ENCODE measurements at places on chromosomes 11 and 22.

GRCh38 chr22:19291218-19291579, 320 bp downstream of the CLTCL1 start:
- DNase-seq, result no peak

DNA sequence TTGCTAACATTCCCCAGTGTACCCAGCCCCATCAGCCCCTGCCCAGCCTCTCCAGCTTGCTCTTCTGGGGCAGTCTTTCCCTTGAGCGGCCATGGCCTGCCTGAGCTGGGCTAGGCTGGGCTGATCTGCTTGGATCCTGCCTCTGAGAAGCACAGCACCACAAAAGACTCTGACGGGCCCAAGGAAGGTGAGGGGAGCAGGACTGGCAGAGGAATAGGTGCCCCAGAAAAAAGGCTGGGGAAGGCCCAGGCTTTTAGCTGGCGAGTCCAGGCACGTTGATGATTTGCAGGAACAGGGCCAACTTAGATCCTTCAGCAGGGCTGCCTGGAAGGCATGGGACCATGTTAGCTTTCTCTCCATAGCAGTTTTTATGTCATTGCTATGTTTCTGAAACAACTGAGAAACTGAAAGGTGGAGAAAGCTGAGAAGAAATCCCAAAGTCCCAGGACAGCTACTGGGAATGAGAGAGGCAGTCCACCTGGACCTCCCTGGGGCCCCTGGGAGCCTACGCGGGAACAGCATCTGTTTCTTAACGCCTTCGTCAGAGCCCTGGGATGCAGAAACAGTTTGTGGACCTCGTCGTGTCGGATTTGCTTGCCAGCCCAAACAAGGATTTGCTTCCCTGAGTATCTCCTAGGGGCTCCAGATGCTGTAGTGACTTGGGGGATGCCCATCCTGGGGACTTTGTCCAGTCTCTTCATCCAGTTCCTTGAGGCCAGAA, 24.4 kb upstream of the FXYD6 start:
- no peak for DNase-seq

DNA sequence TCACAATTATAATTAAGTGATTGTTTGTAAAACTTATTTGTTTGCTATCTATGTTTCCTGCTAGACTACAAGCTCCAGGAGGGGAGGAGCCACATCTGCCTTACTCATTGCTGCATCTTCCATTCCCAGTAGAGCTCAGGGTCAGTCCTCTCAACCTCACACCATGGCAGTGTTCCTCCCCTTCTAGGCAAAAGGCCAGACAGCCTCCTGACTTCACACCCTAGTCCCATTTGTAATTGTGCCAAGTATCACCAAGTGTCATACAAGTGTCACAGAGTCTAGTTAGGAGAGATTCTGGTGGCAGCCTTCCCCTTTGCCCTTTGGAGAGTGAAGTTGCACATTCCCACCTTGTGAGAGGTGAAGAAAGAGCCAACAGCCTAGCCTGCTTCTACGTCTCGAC, 490.4 kb downstream of the INSC start:
- no peak for DNase-seq

DNA sequence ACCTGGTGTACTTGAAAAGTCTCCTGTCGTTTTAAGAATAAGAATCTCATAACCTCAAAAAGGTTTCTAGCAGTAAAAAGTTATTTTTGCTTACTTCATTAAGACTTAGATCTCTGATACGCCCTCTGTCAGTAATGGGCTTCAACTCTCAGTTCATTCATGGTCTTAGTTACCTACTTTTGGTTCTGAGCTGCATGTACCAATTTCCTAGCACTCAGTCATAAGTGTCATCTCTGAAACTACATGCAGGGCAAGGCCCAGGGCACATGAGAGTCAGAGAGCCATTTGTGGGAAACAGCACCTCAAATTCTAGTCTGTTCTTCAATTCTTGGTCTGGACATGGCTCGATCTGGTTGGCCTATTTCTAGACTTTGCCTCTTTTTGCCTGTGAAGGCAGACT, 838.4 kb downstream of the FAM181B start:
- DNase-seq, result no peak

DNA sequence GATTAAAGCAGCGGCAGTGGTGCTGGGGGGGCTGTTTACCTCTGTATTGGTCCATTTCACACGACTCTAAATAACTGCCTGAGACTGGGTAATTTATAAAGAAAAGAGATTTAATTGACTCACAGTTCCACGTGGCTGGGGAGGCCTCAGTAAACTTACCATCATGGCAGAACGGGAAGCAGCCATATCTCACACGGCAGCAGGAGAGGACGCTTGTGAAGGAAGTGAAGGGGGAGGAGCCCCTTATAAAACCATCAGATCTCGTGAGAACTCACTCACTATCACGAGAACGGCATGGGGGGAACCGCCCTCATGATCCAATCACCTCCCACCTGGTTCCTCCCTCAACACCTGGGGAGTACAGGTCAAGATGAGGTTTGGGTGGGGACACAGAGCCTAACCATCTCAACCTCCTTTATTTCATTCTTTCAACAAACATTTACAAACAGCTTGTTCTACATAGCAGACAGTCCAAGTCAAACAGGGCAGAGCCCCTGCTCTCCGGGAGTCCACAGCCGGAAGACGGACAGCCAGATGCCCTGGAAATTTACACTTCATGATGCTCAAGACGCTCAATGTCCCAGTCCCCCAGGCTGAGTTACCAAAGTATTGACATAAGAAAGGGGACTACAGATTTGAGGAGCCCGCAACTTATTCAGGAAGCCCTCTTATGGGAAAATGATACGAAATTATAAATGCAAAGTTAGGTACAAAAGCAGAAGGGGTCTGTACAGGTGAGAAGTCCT, 26.3 kb upstream of the HMGXB4 start:
- DNase-seq, result no peak

- DNase-seq, result no peak
These were observed 223.2 kb downstream of the BLID start for GRCh38 chr11:121892863-121893262.

DNA sequence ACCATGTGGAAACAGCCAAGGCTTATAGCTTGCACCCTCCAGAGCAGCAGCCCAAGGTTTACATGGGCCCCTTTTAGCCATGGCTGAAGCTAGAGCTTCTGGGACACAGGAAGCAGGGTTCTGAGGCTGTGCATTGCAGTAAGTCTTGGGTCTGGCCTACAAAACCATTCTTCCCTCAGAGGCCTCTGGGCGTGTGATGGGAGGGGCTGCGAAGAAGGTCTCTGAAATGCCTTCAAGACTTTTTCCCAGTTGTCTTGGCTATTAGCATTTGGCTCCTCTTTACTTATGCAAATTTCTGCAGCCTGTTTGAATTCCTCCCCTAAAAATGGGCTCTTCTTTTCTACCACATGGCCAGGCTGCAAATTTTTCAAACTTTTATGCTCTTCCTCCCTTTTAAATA, 109.5 kb downstream of the BBOX1 start:
- no peak for DNase-seq

GRCh38 chr22:37560608-37561211, 430 bp downstream of the CDC42EP1 start:
- DNase-seq, result no peak

DNA sequence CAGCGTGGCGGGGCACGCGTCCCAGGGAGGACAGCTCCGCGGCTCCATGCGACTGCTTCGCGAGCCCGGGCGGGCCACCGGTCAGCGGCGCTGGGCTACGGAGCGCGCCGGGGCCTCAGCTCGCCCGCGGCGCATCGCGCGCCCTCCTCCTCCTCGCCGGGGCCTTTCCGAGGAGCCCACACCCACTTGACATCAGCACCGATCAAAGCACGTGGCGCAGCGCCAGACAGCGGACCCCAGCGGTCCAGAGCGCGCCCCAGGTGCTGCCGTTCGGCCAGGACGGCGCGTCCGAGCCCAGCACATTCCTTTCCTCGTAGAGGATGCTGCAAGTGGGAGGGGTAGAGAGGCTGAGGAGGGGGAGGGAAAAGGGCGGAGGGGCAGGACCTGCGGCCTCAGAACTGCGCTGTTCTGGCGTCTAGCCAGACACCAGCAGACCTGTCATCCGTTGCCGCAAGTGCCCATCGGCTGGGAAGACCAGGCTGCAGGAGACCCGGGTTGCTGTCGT, 88.6 kb downstream of the PLEKHA7 start:
- DNase-seq, result peak; percentile 48

GRCh38 chr11:19691815-19692500, 20.7 kb upstream of the NAV2 start:
- no peak for DNase-seq

GRCh38 chr11:5151713-5152153, 2.8 kb downstream of the OR52A1 start:
- no peak for DNase-seq

DNA sequence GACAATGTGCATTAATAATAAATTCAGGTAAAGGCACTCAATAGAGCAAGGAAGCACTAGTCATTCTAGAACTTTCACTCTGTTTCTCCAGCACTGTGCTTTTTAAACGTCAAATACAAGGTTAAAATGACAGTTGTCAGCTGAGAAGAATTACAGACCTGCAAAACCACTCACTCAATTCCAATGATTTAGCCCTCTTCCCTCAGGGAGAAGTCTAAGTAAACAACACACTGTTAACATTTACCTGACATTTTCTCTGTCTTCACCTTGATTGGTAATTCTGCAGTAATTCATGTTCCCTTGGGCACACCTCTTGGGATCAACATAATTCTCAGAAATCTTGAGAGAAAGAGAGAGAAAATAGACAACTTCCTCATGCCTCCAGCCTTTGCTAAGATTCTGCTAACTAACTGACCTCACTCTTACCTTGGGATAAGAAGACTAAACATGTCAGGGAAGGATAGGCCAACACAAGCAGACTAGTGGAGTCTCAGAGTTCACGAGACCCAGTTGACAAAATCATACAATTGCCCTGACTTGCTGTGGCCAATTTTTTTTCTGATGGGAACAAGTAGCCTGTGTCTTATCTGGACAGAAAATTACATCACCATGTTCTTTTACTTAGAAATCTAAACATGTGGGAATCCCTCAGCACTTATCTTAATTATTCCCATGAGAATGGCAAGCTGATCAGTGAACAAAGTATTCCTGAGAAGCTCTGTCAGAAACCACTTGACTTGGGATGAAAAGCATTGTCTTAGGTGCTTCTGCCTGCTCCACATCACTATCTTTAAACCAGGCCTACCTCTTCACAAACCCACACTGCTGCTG, 516.8 kb upstream of the FAT3 start:
- no peak for DNase-seq

- no peak for DNase-seq
These were observed 49.1 kb downstream of the JAM3 start for GRCh38 chr11:134118006-134118405.

- no peak for DNase-seq
These were observed 17.3 kb downstream of the TSPAN18 start for GRCh38 chr11:44743959-44744557.

DNA sequence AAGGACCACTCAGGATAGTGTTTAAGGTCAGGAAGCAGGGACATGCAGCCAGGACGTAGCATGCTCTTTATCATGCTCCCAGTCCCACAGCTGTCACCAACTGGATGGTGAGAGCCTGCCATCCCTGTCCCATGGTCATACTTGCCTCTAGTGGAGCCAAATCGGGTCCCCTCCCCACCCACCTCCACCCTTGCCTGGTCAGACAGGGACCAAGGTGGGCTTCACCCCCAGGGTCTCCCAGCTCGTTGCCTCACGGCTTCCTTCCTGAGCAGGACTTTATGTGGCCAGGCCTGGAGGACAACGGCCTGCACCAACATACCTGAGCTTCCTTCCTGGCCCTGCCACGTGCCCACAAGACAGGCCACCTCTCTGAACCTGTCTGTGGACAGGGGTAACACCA, 19.8 kb downstream of the A4GALT start:
- DNase-seq, result no peak

DNA sequence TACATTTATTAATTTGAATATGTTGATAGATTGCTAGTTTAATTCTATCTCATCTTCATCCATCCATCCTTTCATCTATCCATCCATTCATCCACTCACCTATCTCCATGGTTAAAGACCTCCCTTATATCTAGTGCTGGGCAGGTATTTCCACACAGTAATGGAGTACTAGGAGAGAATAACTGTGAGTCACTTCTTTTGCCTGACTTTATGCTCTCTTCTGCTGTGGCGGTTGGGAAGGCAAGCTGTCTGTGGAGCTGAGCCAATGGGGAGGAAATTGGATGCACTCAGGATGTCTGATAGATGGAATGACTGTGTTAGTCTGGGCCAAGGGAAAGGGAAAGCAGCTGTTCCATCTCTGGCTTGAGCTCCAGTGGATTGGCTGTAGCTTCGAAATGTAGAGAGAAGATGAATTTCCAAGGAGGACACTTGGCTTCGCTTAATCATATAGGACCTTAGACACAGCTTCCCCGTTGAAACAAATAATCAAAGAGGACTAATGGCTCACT, 60.3 kb downstream of the NELL1 start:
- no peak for DNase-seq

- no peak for DNase-seq
These were observed 767.8 kb upstream of the LUZP2 start for GRCh38 chr11:23729088-23729487.

GRCh38 chr11:17986007-17986710, 26.7 kb downstream of the SERGEF start:
- DNase-seq, result no peak

GRCh38 chr11:32107647-32108046, 16.8 kb downstream of the RCN1 start:
- DNase-seq, result no peak

- no peak for DNase-seq
These were observed 6.1 kb downstream of the C11orf96 start for GRCh38 chr11:43948341-43949225.

DNA sequence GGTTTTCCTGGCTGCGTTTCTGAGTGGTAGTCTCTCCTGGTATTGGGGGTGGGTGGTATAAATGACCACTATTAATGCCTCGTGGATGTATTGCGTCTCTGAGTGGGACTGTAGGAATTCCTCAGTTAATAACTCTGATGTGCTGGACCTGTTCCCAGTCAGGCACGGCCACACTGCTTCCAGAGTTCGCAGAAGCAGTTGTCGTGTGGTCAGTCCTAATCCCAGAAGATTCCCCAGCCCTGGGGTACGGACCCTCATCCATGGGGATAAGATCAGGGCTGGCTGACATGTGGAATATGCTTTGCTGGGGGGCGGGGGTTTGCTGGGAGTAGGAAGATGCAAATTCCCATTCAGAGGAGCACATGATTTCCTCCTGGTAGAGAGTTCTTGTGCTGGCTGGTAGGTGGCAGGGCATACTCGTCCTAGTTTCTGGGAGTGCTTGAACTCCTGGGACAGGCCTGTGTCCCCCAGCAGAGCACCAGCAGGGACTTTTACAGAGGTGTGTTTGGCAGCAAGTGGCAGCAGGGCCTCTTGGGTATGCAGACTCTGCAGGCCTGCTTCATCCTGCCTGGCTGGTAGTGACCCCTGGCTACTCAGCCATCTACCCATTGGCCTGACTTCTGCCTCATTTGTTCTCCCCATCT, 157.4 kb downstream of the NAV2 start:
- no peak for DNase-seq

DNA sequence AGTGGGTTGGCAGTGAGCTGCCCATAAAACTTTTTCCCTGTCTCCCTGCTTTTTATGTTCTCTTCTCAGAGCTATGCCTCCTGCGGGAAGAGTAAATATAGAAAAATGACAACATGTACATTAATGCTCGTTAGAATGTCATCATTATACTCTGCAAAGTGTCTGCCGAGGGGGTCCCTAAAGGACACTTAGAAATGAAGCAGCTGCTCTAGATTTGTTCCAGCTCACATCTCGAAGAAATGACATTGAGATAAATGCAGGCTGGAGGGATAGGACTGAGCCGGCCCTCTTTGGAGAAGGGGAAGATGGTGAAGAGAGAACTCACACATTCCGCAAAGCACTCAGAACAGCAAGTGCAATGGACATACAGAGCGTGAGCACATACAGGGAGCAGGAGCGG, 240.0 kb downstream of the NXPE2 start:
- no peak for DNase-seq

- DNase-seq, result no peak
These were observed 2.3 kb upstream of the APOA4 start for GRCh38 chr11:116825434-116825833.
